Mammary epithelial cell (primary cell): ENCODE measurements at places on chromosomes 2 and 18.

DNA sequence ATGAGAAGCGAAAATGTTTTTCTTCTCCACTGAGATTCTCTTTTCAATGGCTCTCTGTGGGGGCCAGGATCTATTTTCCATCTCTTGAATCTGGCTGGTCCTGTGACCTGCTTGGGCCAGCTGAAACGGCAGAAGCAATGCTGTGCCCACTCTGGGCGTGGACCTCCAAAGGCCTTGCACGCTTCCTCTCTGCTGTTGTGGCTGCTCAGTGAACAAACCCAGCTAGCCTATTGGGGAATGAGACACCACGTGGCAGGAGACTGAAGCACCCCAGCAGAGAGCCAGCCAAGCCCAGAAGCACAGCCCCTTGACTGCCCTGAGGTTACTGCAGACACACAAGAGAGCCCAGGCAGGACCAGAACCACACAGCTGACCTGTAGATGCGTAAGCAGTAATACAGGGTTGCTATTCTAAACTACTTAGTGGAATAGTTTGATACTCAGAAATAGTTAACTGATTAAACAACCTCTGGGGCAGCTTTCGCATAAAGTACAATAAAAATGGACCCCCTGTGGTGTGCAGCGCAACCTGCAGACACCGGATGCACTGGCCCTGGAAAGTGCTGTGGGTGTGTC, 221.7 kb upstream of the SH3BP4 start:
- no peak for DNase-seq

DNA sequence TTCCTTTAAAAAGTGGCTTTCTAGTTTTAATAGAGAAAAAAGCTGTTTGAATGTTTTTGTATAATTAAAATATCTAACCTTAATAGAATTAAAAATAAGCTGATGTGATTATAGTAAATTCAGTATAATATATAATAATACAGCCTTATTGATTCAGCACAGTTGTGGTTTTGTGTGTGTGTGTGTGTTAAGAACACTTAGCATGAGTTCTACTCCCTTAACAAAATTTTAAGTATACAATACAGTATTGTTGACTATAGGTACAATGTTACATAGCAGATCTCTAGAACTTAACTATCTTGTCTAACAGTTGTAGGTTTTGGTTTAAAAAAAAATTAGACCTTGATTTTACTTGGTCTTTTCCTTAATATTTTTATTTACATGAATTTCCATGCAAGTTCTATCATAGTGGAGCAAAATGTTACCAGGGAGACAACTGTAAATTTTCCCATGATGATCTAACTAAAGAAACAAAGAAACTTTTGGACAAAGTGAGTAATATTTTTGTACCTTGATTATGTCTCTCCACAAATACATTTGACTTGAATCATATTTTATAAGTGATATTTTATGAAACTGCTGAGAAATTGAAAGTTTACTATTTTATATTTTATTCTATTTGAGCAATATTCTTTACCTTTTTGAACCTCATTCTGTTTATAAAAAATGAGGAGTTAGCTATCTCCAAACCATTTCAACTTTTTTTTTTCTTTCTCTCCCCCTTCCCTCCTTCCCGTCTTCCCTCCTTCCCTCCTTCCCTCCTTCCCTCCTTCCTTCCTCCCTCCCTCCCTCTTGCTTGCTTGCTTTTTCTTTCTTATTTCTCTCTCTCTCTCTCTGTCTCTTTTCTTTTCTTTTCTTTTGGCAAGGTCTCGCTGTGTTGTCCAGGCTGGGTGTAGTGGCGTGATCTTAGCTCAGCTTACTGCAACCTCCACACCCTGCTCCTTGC, 46.3 kb downstream of the ZC3H6 start:
- DNase-seq: peak; percentile 42

GRCh38 chr2:33531549-33532059, 55.2 kb downstream of the RASGRP3 start:
- DNase-seq: no peak

DNA sequence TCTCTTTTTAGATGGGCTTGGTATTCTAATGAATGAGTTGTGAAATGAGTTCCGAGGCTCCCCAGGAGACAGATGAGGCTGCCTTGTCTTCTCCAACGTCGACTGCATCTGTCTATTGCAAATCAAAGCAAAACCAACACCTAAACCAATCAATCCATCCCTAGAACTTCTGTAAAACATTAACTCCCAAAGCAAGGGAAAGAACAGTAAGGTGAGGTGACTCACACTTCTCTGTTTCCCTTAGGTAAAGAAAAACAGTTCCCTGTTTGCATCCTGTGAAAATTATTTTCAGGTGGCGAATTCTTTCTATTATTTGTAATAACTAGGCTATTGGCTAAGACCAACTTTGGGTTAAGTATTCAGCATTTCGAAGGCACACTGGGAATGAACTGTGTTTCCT, 249.4 kb downstream of the EPHA4 start:
- no peak for DNase-seq

GRCh38 chr2:101608408-101609310, 88.8 kb upstream of the MAP4K4 start:
- DNase-seq: no peak

GRCh38 chr2:196160101-196160500, 11.3 kb downstream of the STK17B start:
- peak; percentile 84 for DNase-seq

DNA sequence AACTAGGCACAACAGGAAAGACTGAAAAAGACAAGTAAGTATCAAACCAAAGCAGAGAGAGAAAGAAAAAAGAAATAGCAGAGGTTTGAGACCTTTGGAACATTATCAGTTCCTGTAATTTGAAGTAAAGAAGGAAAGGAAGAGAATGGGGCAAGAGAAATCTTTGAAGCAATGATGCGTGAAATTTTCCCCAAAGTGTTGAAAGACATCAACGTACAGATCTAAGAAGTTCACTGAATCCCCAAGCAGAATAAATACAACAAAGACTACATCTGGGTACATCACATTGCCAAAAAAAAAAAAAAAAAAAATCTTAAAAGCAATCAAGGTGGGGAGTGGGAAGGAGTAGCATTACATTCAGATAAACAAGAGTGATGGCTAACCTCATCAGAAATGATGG, 6.0 kb upstream of the SLC30A6 start:
- no peak for DNase-seq

DNA sequence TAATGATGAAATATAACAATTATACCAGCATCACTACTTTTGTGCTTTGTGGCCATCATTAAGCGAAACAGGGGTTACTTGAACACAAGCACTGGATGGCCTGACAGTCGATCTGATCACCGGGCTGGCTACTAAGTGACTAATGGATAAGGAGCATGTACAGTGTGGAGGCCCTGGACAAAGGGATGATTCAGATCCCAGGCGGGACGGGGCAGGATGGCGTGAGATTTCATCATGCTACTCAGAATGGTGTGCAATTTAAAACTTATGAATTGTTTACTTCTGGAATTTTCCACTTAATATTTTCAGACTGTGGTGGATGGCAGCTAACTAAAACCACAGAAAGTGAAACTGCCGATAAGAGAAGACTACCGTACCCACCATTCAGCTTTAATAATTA, 7.0 kb upstream of the CLIP4 start:
- DNase-seq: peak; percentile 97

- no peak for DNase-seq
These were observed 2.0 kb downstream of the XPO1 start for GRCh38 chr2:61536180-61536571.

GRCh38 chr2:137262594-137262993, 497.2 kb downstream of the THSD7B start:
- DNase-seq: no peak

- no peak for DNase-seq
These were observed 9.3 kb upstream of the EFEMP1 start for GRCh38 chr2:55932843-55933242.

GRCh38 chr2:71460595-71461303, 7.4 kb downstream of the DYSF start:
- no peak for DNase-seq
